ENCODE measurements at places on chromosomes 2 and 18.

DNA sequence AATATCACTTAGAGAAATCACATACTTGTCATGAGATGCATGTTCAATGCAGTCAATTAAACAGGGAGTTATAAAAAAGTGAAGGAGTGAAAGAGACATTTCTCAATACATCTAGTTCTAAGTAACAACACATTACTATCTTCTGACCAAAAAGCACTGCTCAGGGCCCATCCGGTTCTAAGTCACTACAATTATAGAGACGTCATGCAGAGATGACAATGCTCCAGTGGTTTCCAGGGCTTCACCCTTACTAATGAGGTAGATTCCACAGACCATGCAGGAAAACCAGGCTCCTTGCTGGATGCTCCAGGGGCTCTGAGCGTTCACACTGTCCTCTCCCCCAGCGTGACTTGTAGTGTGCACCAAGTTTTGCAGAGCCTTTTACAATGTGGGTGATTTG is 88.0 kb downstream of the FTCDNL1 start:
- DNase-seq: no peak

GRCh38 chr2:105768961-105769452 is 24.3 kb downstream of the NCK2 start:
- DNase-seq: no peak

DNA sequence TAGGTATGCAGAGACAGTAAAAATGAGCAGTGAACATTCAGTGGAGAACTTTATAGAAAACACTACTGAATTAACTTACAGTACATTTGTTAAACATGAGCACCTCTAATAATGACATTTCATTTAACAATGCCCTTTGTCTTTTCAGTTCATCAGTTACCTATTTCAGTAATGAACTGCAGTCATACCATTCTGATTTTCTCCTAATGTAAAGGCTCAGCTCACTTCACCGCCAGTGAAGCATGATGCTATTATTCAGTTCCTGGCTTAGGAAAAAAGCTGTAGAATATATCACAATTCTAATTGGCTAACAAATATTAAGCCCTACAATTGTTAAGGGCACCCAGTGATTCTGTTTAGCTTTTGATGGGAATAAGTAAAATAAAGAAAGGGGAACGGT is 37.1 kb upstream of the CCDC93 start:
- DNase-seq: no peak

DNA sequence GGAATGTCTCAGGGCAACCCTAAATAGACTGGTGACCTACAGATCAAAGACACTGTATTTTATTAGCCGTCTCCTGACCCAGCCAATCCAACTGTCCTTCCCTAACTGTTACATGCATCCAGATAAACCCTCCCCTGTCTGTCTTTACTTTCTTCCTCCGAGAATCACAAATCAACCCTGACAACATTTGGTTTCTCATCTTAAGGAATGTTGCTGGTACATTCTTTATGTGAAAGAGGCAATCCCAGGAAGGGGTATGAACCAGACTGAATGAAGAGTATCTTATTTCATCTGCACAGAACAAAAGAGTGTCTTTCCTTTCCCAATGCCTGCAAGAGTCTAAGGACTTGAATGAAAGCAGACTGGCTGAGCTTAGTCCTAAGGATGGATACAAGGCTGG is 113.9 kb upstream of the LTBP1 start:
- DNase-seq: no peak

DNA sequence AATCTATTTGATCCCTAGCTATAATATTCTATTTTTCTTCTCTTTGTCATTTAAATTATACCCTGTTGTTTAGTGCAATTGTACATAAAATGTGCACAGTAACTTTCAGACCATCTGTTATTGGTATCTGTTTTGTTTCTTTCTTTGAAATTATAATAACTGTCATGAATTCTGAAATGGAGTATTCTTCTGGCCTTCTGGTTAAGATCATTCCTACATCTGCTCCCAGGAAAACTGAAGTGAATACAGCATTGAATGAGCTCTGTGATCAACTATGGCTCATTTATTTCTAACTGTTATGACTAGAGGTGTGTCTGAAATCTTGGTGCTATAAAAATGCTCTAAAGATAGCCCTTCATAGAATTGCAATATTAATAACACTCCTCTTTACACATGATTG is 788.4 kb upstream of the TMEFF2 start:
- DNase-seq: no peak

GRCh38 chr2:189541591-189541990 is 39.0 kb downstream of the SLC40A1 start:
- DNase-seq: no peak

DNA sequence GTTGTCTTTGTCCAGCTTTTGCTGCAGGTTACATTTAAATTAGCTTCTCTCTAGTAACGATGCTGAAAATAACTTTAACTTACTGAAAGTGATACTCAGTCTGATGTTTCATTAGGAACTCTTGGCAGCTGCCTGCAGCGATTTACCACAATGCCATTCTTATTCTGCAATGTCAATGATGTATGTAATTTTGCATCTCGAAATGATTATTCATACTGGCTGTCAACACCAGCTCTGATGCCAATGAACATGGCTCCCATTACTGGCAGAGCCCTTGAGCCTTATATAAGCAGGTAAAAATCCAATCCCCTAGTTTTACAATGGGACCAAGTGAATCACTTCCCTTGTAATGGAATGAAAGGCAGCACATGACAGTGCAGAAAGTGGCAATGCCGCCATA is 16.3 kb upstream of the MFF start:
- no peak for DNase-seq

DNA sequence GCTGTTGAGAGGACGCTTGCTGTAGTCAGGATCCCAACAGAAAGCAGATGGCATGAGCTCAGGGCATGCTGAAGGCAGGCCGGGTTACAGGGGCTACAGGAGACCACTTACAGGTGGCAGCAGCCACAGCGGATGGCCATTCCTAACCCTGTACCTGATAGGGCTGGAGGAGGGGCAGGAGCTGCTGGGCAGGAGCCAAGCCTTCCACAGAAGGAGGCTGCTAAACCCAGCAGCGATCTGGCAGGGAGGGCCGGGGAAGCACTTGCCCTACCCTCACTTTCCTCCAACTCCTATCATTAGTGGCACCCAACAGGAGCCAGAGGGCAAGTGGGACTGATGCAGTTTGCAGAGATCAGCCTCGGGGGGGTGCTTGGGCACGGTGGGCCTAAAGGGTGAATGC is 2.0 kb downstream of the ASB18 start:
- DNase-seq: no peak

DNA sequence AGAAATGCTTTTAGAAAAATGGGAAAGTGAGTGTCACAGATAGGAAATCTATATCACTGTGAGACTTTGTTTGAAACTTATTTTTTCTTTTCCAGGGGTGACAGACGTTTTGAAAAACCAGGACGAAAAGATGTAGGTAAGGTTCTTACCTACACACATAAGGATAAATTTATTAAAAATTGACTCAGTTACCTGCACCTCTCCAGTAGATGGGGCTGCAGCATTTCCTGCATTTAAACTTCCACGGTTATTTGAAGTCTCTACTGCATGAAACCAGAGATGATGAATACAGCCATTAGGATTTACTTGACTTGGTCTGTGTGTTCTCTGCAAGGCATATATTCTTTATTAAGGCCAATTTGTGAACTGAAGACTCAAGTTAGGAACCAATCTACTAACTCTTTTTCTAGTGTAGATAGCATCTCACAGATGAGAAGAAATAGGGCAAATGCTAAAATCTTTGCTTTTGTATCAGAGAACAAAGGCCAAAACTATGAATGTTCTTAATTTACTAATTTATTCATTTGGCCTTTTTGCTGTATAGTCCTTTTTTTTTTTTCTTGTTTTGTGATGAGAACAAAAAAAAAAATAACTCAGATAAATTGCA is 15.0 kb downstream of the KCNJ13 start:
- DNase-seq: no peak
